ENCODE measurements at places on chromosomes 6 and 20.
A peak's percentile ranks its signal among the peaks of the same experiment; 100 is the strongest.

DNA sequence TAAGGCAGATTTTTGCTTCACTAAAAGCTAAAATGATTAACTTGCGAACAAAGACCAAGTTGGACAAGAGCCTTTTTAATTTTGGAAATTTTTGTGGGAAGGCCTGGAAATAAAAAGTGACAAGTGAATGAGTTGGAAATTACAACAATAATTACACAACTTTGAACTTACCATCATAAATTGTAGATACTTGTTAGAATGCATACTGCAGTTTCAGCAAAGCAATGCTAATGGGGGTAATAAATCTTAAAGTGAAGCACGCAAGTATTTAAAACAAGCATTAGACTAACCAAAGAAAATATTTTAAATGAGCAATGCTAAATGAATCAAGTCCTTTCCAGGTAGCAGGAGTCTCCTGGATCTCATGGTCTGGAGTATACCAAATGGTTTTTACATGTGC lies 83.2 kb upstream of the EYA4 start:
- no peak for DNase-seq

DNA sequence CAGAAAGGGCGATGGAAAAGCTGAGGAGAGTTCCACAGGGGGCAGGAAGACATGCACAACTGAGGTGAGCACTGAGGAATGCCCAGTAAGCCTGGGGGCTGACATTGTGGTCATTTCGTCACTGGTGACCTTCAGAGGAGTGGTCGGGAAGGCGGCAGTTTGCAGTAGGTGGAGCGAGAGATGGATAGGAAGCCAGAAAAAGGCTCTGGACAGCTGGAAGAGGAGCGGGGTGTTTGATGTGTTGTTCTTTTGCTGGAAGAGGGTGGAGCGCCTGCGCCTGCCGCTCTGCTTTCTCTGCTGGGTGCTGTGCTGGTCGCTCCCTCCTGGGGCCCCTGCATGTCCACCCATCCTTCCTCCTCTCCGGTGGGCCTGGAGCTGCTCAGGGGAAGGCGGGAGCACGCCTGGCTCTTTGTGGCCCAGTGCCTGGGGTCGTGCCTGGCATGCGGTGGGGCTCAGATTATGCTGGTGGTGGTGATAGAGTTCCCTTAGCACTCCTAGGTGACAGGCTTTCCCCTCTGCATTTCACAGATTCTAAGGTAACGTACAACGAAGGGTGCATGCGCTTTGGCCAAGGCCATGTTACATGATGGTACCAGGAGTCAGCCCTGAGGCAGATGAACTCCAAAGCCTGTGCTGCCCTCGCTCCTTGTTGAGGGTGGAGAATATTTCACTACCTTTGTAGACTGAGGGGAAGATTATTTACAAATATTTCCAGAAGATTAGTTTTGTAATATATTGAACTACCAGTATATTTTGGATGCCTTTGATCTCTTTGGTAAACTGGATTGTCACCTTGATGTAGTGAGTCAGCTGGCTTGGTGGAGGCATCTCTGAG lies 20.9 kb downstream of the ARID1B start:
- DNase-seq: no peak

- DNase-seq: no peak
Observed at GRCh38 chr20:37919389-37920040, 16.6 kb downstream of the VSTM2L start.

DNA sequence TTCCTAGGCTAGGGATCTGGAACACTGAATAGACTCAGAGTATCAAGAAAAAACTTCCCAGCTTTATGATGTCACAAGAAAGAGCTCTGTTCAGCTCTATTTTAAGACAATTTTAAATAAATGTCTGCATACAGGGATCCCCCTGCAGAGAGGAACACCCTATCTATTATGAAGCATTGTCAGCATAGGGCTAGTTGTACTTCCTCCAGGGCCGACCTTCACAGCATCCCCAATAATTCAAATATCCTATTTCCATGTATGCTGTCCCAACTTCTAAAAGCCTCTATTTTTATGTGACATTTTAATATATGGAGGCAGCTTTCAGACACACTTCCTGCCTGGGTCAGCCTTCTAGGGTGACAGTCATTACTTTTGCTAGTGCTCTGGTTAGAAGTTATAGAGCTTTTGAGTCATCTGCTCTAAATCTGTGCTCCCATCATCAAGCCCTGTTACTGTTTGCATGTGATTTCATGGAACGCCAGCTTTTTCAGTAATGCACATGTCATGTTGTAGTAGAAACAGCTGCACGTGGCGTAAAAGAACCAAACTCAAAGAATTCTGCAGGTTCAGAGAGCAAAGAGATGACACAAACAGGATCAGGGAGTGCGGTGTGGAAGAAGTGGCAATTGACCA lies 189.2 kb downstream of the ADGB start:
- DNase-seq: no peak

DNA sequence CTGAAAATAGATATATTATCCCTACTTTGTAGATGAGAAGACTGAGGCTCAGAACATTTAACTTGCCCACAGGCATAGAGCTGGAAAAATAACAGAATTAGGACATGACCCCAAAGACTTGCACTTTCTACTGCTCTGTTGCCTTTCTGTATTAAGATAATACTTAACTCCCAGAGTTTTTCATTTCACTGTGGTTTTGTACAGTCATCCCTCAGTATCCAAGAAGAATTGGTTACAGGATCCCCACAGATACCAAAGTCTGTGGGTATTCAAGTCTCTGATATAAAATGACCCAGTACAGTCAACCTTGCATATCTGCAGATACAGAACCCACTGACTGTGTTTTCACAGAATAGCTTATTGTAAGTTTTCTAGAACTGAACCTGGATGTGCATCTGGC lies 16.8 kb downstream of the MRS2 start:
- no peak for DNase-seq

DNA sequence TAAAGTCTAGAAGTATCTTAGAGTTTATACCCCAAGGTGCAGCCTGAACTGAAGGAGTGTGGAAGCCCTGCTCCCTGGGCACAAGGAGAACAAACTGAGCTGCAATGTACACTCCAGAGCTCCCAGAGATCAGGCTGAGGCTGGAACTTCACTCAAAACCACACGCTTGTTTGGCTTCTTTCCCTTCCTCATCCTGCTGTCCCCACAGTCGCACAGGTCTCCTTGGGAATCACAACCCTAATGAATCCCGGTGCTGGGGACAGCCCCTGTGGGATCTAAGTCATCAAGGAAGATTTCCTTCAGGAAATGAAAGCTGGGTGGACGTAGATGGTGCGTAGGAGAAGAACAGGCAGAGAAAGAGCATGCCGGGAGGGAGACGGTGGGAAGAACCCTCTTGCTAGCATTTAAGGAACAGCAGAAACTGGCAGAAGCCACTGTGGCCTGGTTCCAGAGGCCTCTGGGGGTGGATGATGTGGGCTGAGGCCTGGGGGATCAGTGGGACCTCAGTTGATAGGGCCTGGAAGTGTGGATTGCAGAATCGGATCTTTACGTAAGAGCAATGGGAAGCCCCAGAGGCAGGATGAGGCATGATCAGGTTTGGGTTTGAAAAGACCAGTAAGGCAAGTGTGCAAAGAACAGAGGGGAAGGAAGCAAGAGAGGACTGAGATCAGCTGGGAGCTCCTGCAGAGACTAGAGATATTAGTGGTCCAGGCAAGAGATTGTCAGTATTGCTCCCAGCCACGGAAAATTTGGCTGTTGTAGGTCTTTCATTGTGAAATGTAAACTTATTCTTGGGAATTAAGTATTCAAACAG lies 21.4 kb downstream of the CYP24A1 start:
- DNase-seq: no peak

- peak; percentile 43 for DNase-seq
Observed at GRCh38 chr20:62736407-62737071, 27.9 kb downstream of the NTSR1 start.

DNA sequence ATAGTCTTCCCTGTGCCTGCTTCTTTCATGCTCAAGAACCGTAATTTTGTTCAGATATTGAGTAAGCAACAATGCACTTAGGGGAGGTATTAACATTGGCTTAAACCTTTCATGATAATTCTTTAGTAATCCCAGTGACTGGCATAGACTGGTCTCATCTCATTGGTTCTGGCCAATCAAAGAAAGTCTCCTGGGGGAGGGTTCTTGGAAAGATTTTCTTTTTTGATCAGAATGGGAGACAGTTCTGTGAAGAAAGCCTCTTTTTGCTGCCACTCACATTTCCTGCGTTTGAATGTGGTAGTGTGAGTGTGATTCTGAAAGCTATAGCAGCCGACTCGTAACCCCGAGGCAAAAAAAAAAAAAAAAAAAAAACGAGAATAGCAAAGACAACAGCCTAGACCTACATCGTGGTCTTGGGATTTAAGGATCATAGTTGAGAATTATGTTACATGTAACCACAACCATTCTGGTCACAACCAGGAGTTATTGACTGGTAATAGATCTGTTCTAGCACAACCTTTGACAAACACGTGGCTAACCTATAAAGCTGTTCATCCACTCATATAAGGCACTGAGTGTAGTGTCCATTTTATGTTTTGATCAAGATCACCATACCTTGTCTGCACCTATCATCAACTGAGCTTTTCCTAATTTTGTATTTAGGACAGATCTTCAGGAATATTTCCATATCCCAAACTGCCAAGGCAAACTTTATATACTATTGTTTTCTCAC lies 15.1 kb upstream of the TMEM217 start:
- DNase-seq: no peak

GRCh38 chr6:36386495-36387439 lies 702 bp downstream of the ETV7 start:
- DNase-seq: peak; percentile 68

DNA sequence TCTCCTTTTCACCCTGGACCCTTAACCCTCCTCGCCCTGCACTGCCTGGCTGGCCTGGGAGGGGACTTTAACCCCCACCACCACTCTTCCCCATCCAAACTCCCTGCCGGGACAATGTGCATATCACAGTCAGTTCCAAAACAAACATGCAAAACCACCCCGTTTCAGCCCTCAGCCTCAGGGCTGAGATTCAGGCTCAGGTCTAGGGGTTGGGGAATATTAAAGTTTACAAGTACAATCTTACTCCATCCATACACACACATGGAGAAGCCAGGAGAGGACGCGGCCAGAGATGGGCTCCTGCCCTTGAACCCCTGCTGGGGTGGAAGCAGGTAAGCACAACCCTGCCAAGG lies 534 bp downstream of the KIAA1755 start:
- no peak for DNase-seq

- DNase-seq: no peak
Observed at GRCh38 chr6:4809999-4810918, 34.1 kb downstream of the CDYL start.

DNA sequence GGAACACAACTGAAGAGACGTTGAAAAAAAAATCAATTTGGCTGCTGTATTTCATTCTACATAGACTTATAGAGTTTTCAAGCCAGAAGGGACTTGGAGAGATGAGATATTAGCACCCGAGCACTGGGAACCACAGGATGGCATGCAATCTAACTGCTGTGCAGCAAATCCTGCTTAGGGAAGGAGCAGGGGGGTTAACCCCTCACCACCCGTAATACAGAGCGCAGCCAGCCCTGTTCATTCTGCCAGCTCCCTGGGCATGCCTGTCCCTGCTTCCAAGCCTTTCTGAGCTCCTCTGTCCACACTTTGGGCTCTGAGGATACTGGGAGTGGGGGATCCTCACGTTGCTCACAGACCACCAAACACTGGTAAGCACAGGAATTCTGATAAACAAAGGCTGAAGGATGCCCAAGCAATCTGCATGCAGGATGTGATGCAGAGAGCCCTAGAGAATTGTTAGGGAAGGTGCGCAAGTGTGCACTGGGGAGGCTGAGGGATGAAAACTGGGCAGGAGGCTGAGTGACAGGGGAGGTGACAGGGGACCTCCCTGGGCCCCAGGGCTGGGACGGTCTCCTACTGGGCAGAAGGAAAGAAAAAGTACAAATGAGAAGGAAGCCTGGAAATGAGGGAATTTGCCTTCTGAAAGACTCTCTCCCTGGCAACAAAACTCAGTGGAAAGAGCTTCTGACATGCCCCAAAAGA lies 34.0 kb downstream of the CPNE5 start:
- DNase-seq: no peak

- DNase-seq: no peak
Observed at GRCh38 chr20:63173552-63174191, 42.3 kb downstream of the YTHDF1 start.

GRCh38 chr20:36541768-36542488 lies 609 bp downstream of the MYL9 start:
- DNase-seq: peak; percentile 81

DNA sequence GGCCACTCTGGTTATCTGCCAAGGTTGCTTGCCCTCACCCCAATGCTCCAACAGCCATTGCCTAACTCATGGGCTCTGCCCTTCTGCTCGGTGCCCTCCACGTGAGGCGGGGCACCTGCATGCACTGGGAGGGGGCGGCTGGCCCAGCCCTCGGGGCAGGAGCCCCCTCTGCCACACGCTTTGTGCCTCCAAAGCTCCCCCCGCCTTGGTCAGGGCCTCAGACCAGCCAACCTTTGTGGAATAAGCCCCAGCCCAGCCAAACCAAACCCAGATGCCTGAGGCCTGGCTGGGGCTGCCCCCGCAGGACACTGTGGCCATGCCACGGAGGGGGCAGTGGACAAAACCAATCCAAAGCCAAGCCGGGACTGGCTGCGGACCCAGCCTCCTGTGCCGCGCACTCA lies 21.4 kb downstream of the SDCBP2 start:
- no peak for DNase-seq

DNA sequence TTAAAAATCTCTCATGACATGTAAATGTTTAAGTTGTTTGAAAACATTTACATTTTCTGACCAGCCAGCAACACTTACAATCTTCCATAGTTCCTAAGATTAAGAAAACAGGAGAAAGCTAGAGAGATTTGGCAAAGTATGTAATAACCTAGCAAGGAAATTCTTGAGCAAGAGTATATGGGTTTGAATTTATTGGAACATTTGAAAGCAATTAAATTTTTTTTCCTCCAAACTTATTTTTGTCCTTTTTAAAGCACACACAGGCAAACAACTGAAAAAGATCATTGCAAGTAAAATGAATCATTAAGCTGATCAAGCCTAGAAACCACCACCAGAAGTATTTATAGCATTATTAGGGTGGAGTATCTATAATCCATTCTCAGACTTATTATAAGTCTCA lies 20.1 kb upstream of the ZNF217 start:
- DNase-seq: no peak

DNA sequence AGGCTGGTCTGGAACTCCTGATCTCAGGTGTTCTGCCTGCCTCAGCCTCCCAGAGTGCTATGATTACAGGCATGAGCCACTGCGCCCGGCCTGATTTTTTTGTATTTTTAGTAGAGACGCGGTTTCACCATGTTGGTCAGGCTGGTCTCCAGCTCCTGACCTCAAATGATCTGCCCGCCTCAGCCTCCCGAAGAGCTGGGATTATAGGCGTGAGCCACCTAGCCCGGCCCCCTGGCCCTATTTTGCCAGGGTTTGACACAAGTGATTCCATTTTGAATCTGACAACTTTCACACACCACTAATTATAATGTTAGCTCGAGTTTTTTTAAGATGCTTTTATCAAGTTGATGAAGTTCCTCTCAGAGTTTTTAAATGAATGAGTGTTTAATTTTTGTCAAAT lies 25.6 kb downstream of the TTLL9 start:
- DNase-seq: no peak

GRCh38 chr6:18495236-18495635 lies 108.1 kb downstream of the RNF144B start:
- no peak for DNase-seq

DNA sequence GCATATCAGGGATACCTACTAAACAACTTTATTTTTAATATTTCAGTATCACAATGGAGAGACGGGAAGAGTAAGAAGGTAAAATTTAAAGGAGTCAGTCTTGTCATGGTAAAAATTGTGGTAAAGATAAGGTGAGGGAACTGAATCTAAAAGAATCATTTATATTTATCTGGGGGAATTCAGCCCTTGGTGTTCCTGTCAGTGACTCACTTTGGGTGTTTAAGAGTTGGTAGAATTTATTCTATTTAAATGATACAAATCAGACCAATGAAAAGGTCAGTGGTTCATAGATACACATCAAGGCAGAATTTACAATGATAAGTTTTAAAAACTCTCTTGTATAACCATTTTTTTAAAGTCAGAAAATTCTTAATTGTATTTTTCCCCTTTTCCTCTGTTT lies 164.4 kb downstream of the CDKAL1 start:
- no peak for DNase-seq

All from sciatic nerve (tissue), 2 donors.